ENCODE measurements at places on chromosomes 16 and 17.
A peak's percentile ranks its signal among the peaks of the same experiment; 100 is the strongest.

GRCh38 chr17:6374761-6375312 is 60.1 kb downstream of the AIPL1 start:
- DNase-seq = peak; percentile 22

- DNase-seq = no peak
Observed at GRCh38 chr17:34899643-34900291, 61.5 kb downstream of the CCT6B start.

DNA sequence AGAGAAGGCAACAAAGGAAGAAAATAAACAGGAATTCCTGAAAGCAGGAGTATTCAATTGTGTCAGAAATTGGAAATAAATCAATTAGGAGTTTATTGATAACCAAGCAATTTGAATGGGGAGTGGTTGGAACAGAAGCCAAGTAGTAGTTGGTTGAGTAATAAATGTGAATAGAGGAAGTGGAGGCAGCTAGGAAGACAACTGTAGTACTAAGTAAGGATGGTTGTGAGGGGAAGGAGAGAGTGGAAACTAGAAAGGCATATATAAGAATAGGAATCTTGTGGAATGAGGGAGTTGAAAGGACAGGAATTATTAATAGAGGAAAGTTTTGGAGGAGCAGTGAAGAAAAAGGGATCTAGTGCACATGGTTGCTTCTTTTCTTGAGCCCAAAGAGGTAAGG is 34.4 kb downstream of the NFAT5 start:
- DNase-seq = no peak

DNA sequence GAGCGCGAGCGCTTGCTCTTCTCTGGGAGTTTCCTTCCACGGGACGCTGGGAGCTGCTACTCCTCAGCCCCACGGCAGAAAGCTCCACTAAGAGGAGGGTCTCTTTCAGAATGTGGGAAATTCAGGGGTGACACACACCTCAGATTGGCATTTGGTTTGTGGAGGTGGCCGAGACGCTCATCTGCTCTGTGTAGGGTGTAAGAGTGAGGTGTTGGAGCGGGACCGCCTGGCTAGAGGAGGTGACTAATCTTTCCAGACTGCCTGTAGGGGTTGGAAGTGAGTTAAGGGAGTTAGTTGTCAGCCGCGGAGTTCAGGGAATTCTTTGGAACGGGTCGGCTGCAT is 735 bp downstream of the PSMD11 start:
- no peak for DNase-seq
